BJ (cell line): ENCODE measurements at places on chromosomes 2 and 18.

- DNase-seq: no peak
Observed at GRCh38 chr2:199589306-199589705, 131.6 kb upstream of the SATB2 start.

GRCh38 chr2:31192851-31193392 lies 24.4 kb downstream of the CAPN14 start:
- DNase-seq: no peak

- peak; percentile 79 for DNase-seq
Observed at GRCh38 chr2:41966431-41966893, 81.4 kb upstream of the PKDCC start.

DNA sequence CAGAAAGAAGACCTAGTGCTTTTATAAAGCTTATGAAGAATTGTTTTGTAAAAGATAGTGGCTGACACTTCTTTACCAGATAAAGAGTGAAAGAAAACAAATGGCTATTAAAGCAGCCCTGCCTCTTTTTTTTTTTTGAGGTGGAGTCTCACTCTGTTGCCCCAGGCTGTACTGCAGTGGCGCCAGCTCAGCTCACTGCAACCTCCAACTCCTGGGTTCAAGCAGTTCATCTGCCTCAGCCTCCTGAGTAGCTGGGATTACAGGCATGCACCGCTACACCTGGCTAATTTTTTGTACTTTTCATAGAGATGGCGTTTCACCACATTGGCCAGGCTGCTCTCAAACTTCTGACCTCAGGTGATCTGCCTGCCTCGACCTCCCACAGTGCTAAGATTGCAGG lies 12.9 kb downstream of the ARPC2 start:
- DNase-seq: no peak

DNA sequence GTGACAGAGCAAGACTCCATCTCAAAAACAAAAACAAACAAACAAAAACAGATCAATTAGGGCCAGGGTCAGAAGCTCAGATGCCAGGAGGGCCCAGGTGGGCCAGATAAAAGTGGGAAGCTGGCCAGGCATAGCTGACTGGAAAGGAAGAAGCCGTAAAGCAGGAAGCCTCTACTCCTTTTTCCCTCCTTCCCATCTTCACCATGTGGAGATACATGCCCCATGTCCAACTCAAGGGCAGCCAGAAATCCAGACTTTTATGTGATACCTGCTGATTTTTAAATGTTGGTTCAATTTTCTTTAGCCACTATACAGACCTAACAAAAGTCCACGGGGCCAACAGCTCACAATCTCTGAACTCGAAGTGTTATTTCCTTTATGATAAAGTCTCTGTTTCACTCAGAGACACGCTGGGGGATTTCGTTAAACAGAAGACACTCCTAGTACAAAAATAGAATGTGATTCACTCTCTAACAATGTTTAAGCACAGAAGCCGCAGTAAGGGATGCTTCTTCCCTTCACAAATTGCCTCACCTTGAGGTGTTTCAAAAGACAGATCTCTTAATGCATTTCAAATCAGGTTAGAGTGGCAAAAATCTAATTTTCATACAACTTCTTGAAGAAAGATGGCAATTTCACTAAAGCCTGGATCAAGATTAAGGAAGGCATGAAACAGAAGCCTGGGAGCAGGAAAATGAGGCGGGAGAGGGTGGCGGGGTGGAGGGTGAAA lies 14.0 kb downstream of the TMEM247 start:
- DNase-seq: no peak

DNA sequence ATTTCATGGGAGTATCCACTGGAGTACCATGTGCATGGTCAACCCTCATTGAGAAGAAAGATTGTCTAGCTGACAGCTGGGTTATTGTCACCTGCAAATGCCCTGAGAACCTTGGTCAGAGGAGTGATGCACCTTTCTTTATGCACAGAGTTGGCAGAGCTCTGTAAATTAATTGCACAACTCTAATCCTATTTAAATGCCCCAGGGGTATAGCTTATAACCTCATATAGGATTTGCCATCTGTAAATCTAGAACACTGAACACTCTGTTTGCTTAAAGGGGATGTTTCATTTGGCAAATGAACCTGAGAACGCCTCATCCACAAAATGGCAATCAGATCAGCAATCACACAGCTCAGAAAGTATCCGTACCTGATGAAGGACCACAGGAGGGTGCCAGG lies 71.8 kb upstream of the SP5 start:
- no peak for DNase-seq

GRCh38 chr2:20048488-20049448 lies 2.7 kb downstream of the LAPTM4A start:
- DNase-seq: no peak

DNA sequence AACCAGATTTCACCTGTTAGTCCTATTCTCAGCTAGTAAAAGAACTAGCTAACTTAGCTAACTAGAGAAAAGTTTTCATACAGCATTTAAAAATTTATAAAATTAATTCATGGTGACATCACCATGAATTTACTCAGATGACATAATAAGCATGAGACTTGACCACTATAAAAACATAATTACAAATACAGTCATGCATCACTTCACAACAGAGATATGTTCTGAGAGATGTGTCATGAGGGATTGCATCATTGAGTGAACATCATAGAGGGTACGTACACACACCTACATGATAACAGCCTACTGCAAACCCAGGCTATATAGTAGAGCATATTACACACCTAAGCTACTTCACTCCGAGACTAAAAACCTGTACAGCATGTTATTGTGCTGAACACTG lies 481.3 kb upstream of the CHAC2 start:
- no peak for DNase-seq

DNA sequence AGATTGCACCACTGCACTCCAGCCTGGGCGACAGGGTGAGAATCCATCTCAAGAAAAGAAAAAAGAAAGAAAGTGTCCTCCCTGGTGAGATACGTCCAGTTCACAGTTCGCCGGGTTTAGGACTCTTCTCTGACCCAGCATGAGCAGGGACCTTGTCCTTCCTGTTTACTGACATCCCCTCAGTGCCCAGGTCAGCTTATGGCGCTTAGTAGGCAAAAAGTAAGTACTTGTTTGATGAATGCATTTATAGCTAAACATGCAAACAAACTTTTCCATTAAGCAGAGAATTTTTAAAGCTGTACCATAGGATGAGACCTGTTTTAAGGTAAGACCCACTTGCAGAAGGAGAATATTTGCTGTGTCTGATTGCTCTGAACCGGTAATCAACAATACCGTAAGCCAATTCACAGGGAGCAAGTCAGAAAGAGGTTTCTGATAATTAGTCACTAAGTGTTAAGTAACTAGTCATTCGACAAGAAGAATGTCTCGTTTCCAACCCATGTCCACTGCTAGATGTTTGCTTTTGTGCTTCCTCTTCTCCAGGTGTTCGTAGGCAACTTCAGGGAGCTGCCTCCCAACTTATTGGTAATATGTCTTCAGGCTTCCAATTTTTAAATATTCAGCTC lies 40.0 kb downstream of the MOGAT1 start:
- no peak for DNase-seq

DNA sequence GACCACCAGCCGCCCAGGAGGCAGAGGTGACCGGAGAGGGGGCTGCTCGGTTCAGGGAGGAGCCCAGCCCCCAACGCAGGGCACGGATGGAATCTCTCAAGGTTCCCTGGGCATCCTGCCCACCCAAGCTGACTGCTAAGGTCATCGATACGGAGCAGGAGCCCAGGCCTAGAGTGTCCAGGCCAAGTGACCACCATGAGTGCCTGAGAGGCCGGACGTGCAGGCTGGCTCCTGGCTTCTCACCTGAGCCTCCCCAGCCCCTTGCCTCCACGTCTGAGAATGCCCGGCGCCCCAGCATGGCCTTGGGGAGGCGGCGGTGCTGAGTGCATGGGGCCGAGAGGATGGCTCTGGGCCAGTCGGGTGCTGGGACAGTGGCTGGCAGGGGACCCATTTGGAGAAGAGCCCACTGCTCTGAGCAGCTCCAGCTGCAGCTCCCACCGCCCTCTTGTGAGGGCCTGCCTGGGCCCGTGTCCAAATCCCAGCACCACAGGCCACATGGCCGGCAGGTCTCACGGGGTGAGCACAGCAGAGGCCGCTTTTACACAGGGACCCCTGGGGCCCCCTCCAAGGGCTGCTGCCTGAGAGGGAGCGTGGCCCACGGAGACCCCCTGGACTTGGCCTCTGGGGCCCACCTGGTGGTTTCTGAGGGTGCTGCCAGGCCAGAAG lies 102.8 kb upstream of the CTDP1 start:
- no peak for DNase-seq

GRCh38 chr2:71120195-71120594 lies 9.8 kb downstream of the MCEE start:
- DNase-seq: no peak

- no peak for DNase-seq
Observed at GRCh38 chr2:123303731-123304130, 721.4 kb upstream of the CNTNAP5 start.

DNA sequence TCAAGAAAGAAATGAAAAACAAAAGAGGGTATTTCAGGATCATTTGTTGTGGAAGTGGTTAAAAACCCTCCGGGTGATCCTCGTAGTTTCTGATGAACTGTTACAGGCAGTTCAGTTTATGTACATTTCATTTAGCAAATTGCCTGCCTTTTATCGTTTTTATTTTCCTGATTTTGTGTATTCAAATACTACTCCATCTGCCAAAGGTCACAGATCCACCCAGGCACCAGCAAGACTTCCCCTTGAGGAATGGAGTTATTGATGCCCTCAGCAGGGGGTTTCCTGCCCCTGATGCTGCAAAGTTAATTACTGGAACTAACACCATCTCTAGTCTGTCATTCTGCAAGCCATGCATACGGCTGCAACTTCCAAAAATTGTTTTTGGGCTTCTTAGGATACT lies 641.9 kb downstream of the SLC4A3 start:
- no peak for DNase-seq

GRCh38 chr18:58601468-58602266 lies 27.2 kb downstream of the ALPK2 start:
- DNase-seq: no peak
